ENCODE measurements at places on chromosomes 7 and 10.

DNA sequence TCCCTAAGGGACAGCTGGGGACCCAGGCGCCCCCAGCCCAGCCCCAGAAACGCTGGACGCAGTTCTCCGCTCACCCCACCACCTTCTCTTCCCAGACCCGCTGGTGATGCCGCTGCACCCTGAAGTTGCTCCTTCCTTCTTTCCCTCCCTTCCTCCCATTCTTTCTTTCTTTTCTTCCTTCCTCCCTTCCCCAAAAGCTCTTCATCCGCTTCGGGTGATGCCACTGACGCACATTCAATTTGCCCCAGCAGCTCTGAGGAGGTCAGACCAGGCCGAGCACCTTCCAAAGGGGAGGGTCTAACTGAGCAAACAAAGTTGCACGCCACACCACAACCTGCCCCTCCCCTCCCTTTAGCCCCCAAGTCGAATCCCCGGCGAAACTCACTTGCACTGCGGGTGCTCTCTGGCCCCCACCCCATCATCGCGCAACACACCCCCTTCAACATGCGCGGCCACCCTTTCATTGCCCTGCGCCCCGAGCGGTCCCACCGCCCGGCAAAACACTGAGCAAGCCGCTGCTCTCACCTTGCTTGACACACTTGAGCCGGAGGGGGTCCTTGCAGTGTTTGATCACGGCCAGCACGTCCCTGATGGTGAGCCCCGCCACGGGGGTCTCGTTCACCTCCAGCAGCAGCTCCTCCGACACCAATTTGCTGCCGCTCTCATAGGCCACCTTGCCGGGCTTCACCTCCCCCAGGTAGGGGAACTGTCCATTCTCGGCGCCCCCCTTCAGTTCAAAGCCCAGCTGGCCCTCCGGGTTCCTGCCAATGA, 787 bp downstream of the MAGI2 start:
- no peak for DNase-seq

DNA sequence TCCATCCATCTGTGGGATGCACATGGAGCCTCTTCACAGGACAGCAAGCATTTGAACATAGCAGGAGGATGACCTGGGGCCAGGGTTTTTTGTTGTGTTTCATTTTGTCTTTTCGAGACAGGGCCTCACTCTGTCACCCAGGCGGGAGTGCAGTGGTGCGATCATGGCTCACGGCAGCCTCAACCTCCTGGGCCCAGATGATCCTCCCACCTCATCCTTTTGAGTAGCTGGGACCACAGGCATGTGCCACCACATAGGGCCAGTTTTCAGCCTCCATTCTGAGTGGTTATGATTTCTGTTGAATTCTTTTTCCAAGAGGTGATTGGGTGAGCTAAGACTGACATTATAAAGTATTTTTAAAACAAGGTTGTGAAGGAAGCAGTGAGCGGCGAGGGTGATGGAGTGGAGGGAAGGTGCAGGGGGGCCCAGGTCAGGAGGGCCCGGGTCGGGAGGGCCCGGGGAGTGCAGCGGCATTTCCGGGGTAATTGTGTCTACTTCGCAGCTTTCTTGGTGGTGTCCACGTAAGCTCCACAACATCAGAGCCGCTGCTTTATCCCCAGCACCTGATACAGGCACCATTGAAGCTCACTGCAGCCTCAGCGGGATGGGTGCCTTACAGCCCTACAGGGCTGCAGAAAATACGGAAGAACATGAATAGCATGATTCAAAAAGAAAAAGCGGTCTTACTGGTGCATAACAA, 12.0 kb upstream of the LARP4B start:
- no peak for DNase-seq

DNA sequence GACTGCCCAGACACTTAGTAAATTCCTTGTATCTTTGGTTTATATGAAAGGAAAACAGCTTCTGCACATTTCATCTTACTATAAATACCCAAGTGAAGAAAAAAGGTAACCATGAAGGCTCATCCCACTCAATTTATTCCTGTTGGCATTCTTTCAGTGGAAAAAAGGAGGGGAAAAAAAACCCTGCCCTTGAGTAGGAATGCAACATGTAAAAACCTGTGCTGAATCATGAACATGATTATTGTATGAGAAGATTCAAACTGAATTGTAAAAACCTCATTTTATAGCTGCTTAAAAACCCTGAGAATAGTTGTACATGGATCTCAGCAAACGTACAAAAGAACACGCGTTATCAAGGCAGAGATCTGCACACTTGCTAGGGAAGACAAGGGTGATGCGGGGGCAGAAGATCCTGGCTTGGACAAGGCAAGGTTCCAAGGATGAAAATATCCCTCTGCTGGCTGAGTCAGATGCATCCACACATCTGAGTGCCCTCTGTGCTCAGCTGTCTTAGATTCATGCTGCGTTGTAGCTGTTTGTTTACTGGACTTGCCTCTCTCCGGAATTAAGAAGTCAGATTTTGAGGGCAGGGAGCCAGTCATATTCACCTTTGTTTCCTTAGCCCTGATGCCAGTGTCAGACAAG, 658.2 kb downstream of the PARD3 start:
- no peak for DNase-seq

- DNase-seq, result no peak
These were observed 12.2 kb downstream of the UBE3C start for GRCh38 chr7:157150882-157151281.

DNA sequence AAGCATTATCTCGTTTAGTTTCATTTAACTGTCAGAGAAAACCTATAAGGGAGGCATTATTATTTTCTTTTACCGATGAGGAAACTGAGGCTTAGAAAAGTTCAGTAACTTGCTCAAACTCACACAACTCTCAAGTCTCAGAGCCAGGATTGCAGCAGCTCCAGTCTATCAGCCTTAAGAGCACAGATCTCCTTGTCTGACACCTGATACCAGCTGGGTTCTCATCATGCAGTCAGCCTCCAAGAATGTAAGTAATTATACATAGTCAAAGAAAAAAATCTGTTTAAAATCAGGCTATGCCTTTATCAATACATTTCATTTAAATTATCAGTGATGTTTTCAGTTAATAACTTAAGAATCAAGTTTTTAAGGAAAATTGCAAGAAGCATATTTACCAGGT, 236.6 kb upstream of the TCF7L2 start:
- DNase-seq, result no peak

DNA sequence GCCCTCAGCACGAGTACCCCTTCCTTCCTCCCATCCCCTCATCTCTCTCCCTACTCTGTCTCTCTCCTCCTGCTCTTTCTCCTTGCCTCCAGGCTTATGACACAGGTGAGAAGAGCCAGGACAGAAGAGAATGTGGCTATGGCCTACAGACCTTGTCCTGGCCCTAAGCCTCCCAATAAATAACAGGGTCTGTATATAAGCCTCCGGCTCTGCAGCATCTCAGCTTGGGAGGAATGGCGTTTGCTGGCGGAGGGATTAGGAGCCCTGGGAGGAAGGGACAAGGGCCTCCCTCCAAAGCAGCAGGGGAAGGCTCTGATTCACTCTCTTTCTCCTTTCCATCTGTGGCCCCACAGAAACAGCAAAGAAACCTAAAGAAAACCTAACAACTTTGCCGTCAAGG, 45.8 kb downstream of the COL13A1 start:
- no peak for DNase-seq

DNA sequence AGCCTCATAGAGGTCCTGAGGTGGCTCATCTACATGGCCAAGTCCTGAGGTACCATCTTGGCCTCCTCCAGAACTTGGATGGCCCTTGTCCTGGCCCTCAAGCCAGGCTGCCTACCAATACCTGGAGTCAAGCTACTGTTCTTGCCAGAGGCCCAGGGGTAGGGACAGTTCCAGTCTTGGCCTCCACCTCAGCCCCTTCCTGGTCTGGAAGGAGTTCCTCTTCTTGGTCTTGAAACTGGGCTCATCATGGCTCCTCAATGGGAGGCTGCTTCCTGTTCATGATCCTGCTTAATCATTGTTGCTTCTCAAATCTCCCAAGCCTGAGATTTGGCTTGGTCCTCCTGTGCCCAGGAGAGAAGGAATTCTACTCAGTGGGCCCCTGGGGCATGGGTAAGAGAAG, 3.9 kb downstream of the HPS6 start:
- peak; percentile 69 for DNase-seq

DNA sequence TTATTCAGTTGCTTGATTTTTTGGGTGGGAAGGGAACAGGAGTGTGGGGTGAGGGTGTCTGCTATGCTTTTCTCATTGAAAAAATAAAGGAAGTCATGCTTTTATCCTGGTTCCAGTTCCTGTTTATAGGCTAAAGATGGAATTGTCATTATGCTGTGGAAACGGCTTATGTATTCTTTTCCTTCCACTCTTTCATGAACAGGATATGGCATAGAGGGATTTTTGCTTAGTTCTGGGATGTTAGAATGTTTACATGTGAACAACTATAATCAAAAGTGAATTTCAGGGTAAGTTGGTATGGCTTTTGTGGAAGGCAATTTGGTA, 35.9 kb upstream of the PTPN12 start:
- DNase-seq, result peak; percentile 74

DNA sequence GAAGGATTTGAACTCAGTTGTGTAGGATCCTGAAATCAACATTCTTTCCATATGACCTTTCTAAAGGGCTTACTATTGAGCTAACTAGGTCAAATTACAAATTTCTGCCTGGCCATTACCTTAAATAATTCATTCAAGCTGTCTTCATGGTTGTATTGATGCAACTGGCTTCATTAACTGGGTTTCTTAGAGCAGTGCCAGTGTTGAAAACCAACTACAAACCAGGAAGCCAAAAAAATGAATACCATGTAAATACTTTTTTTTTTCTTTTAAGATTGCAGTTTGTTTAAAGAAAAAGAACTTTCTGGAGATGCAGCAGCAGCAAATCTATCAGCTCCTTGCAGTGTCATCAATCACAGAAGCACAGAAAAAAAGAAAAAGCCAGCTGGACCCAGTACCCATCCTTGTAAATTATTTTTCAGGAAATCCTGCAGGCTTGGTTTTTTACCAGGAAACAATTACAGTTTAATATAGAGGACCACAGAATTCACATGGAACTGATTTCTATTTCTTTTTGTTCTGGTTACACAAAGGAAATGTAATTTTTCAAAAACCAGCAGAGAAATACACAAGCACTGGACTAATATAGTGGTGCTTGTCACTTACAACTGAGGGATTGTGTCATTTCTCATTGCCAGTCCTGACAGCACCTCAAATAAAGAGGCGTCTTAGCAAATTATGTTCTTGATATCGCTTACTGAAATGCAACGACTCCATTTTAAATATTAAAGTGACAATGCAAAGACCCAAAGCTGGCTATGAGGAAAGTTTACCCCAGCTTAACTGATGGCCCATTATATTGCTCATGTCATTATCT, 131.9 kb downstream of the TMEM26 start:
- no peak for DNase-seq

GRCh38 chr7:150927157-150927955, 50.8 kb downstream of the KCNH2 start:
- DNase-seq, result no peak

GRCh38 chr7:149071641-149072437, 18.7 kb downstream of the ZNF786 start:
- peak; percentile 68 for DNase-seq

GRCh38 chr10:55374060-55374459, 573.0 kb upstream of the PCDH15 start:
- DNase-seq, result no peak

- no peak for DNase-seq
These were observed 163.6 kb downstream of the PTPRN2 start for GRCh38 chr7:158424011-158424410.

GRCh38 chr7:155483245-155483644, 25.3 kb downstream of the EN2 start:
- DNase-seq, result peak; percentile 75

DNA sequence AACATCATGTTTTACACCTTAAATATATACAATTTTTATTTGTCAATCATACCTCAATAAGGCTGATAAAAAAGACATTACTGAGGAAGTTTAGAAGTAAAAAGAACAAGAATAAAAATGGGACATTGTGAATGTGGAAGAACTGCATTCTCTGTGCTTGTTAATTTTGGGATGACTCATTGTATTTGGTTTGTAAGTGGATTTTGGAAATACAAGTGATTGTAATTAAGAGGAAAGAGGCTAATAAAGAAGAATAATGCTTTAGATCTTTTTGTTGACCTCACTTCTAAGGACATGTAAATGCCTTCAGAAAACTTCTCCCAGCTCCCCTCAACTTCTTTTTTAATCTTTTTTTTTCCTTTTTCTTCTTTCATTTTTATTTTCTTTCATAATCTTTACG, 76.0 kb downstream of the HGF start:
- DNase-seq, result no peak

DNA sequence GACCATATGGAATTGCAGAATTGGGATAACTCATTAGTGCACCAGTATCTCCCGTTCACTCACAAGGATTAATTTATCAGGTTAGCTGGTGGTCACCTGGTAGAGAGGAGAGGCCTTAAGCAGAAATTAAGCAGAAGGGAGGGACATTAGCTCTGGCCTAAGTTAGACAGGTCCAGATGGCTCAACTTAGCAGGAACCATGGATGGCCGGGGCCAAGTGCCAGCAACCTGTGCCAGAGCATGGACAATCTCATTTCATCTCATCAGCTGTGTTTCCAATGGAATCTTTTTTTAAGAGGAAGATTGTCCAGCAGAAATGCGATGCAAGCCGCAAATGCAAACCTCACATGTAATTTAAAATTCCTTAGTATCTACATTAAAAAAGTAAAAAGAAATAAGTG, 82.2 kb downstream of the JCAD start:
- DNase-seq, result no peak

- DNase-seq, result no peak
These were observed 11.4 kb upstream of the GRB10 start for GRCh38 chr7:50793947-50794570.

DNA sequence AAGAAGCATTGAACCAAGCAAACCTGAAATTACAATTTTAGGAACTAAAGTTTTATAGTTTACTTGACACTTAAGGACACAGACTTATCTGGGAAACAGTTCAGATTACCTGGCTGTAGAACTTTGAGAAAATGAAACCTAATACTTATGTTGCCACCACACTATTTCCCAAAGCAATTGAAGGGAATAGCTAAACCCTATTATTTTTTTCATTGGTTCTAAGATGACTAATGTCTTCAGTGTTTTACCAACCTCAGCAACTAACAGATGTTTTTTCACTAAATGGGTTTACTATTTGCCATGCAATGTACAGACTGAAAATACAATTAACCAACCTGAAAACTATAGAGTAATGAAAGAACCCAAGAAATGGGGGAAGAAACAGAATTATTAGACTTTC, 689.6 kb downstream of the SORCS1 start:
- DNase-seq, result no peak

DNA sequence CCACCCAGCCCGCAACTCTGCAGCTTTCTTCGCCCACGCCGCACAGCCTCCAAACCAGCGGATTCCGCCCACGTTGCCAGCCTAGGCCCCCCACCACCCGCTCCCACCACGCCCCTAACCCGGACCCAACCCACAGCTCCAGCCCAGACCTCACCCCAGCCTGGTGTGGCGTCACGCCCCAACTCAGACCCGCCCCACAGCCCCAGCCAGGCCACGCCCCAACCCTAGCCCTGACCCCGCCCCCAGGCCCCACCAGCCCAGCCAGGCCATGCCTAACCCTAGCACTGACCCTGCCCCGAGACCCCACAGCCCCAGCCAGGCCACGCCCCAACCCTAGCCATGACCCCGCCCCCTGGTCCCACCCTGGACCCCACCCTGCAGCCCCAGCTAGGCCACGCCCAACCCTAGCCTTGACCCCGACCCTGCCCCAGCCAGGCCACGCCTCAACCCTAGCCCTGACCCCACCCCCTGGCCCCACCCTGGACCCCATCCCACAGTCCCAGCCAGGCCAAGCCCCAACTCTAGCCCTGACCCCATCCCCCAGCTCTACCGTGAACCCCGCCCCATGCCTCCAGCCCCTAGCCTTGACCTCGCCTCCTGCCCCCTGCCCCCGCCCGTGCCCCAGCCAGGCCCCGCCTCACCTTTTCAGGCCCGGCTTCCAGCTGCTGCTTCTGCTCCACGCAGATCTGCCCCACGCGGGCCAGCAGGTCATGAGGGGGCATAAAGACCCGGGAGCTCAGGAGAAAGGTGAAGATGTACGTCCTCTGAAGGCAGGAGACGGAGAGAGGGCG, 64.0 kb downstream of the RASGEF1A start:
- peak; percentile 41 for DNase-seq

Measured in suppressor macrophage (primary cell).